GM04504 (cell line): ENCODE measurements at places on chromosomes 6 and 20.

GRCh38 chr6:159981403-159982245, 12.7 kb downstream of the IGF2R start:
- no peak for DNase-seq

GRCh38 chr20:46178891-46179290, 60.8 kb downstream of the CD40 start:
- DNase-seq = no peak

DNA sequence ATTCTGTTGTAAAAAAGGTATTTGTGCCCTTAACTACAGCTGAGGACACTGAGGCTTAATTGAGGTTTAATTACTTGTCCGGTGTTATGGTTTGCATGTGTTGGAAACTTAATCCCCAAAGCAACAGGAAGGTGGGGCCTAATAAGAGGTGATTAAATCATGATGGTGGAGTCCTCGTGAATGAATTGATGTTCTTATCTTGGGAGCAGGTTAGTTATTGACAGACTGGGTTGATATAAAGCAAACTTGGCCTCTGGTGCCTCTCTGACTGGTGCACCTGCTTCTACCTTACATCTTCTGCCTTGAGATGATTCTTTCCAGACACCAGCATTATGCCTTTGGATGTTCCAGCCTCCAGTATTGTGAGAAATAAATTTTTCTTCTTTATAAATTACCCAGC, 306.5 kb upstream of the HS3ST5 start:
- DNase-seq = no peak

DNA sequence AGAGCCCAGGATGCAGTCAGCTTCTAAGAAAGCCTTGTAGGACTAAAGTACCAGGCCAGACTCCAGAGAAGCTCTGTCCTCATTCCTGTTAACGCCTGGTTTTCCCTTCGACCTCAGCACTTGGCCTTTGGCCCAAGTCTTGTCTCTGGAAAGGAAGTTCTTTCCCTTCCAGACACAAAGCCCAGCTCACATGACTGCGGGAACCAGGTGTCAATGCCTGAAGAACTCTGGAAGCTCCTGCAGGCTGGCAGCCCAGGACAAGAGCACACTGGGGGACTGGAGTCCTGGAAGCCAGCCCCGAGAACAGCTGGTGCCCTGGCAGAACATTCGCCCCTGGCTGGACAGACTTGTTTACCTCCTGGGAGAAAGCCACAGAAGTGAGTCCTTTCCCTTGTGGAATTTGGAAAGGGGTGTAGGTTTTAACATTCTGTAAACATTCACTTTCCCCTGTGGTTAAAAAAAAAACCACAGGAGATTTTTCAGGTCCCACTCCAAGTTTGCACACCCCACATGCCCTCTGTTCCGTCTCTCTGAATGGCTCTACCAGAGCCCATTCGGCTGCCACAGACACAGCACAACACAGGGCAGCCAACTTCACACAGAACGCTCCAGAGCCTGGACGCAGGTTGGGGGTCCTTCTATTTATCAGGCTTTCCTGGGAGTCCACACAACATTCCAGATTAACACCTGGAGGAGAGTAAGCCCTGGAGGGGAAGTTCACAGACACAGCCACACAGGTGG, 18.1 kb downstream of the ACSS1 start:
- peak; percentile 54 for DNase-seq

DNA sequence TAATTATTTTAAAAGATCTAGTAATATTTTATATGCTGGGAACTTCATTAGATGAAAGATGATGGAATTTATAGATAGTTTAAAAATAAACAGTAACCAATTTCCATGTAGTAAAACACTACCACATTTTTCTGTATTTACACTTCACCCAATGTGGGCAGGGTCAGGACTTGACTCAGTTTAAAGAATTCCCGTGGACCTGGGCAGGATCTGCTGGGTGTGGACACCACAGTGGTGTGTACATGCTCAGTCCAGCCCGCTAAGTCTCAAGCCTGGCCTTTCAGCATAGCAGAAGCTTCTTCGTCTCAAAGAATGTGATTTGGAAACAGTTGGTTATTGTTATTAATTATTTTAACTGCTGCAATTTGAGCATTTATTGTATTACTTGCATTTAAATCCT, 364.2 kb downstream of the SYNE1 start:
- DNase-seq = no peak

- DNase-seq = no peak
Observed at GRCh38 chr6:124148236-124148957, 344.7 kb downstream of the NKAIN2 start.

- DNase-seq = no peak
Observed at GRCh38 chr20:20457392-20458126, 89.7 kb downstream of the INSM1 start.

GRCh38 chr6:140225701-140226436, 851.4 kb upstream of the CITED2 start:
- peak; percentile 22 for DNase-seq

DNA sequence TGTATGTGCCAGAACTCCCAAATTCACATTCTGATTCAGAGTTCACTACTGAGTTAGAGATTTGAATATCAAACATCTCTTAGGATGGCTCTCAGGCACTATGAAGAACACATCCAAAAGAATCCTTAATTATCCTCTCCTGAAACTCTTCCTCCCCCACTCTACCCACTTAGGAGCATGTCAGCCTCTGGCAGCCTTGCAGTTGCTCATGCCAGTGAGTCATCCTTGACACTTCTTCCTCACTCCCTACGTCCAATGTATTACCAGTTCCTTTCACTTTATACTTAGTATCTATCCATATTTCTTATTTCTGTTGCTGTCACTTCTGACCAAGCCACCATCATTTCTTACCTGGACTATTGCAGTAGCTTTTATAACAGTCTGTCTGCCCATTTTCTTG, 192.0 kb upstream of the IMPG1 start:
- DNase-seq = no peak

GRCh38 chr20:40777653-40778052, 88.6 kb upstream of the MAFB start:
- no peak for DNase-seq

DNA sequence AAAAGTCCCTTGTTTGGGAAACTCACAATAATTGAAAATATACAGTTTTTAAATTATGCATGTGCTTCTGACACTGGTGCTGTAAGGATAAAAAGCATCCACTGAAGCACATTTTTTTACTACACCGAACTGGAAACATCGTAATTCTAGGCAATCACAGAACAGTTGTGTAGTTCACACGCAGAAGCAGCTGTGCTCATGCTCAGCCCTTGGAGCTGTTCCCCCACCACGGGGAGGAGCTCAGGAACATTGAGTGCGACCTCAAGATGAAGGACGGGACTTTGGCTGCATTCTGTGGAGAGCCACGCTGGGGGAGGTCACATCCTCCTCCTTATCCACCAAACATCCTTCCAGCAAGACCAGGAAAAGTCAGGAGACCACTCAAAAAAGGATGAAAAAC, 466.3 kb upstream of the CDH4 start:
- DNase-seq = no peak

DNA sequence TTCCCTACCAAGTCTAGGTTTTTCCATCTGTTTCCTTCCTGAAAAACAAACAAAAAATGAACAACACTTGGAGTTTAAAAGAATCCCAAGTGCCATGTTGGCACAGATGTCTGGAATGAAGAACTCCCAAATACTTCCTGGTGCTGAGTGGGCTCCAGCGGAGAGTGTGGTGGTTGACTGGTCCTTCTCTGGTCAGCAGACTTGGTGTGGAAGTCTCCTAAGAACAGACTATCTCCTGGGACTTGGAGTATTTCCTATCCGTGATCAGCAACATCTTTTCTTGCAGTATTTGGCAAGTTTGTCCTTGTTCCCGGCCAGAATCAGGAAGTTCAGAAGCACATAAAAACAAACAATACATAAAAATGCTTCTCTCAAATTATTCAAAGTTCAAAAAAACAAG, 154.1 kb downstream of the MTFR2 start:
- DNase-seq = no peak

DNA sequence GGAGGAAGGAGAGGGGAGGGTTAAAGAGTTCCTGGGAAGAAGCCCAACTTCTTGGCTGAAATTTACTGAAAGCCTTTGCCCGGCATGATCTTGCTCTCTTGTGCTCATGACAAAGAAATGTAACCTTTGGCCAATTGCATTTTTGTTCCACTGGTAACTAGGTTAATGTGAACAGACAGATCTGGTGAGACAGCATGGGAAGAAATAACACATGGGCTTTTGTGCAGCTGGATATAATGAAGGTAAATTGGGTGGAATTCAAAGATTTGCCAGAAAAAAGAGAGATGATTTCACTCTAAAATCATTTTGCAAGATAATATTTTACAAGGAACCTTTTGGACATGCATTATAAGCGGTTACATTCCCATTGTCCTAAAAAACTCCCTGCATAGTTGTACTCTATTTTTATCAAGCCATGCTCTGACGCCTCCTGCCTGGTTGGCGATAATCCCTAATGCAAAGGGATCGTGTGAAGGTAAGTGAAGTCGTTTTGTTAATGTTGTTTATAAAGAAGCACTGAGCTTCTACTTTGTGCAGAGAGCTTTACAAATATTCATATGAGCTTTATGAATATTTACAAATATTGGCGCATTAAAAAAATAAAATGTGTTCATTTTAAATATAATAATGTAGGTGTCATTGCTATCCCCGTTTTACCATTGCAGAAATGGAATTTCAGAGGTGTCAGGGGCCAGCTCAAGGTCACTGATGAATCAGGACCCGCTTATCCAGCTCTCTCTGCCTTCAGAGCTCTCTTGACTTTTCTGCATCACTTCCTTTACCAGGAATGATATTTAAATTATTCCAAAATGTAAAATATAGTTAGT, 161.3 kb upstream of the AGPAT4 start:
- DNase-seq = peak; percentile 94

DNA sequence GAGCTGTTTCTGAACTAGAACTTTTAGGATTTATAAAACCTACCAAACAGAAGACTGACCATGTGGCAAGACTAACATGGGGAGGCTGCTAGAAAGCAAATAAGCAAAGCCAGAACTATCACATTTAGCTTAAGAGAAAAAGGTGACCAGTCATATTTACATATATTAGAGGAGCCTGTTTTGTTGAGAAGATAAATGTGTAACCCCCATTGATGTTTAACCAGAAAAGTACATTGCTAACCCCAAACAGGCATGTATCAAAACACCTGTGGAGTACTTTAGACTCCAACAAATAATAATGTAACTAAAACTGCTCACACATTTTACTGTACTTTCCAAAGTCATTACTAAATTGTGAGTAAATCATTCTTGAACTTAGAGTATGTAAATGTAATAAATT, 35.0 kb downstream of the AKIRIN2 start:
- DNase-seq = no peak

GRCh38 chr6:167244991-167245390, 46.1 kb upstream of the UNC93A start:
- no peak for DNase-seq

DNA sequence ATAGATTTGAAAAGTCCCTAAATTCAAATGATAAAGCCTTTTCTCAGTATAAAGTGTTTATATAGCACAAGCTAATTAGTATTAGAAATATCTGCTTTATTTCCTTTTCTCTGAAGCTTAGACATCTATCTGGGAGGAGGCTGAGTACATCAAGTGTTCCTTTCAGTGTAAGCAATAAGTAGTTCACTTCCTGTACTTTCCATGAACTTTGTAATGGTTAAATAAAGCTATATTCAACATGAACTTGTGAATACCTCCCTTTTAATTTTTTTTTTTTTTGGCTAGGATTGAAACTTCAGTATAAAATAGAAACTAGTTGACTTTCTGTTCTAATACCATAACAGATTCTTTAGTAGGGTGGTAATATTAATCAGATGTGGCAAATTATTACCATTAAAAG, 190.9 kb downstream of the CENPW start:
- no peak for DNase-seq

DNA sequence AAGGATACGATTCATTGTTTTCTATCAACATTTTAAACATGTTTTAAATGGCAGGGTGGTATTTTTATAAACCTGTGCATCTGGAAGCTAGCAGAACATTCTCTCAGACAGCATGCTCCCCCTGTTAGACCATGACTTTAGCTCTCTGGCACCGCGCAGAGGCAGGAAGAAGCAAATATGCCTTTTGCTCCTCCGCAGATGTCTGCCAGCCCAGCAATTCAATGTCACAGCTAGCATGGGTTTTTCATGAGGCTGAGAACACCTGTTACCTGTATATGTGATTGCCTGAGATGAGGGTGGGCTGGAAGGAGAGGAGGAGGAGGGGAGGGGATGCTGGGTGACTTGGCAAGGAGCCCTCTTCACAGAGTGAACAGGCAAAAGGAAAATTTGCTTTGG, 6.7 kb downstream of the MTCH1 start:
- peak; percentile 28 for DNase-seq

DNA sequence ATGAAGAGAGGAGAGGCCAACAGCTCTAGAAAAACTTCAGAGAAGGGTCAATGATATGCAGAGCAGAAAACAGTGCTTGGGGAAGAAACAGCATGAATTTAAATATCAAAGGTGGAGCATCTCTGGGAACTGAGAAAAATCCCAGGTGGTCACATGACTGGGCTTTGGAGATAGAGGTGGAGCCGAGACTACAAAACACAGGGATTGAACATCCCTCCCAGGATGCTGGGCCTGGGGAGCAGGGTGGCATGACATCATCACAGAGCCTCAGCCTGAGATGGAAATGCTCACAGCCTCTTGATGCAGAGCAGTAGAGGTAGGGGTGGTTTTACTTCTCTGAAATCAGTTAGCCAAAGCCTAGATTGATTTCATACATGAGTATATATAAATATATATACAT, 529.5 kb downstream of the PRKN start:
- DNase-seq = no peak

GRCh38 chr6:56357616-56358373, 110.4 kb upstream of the COL21A1 start:
- DNase-seq = no peak

DNA sequence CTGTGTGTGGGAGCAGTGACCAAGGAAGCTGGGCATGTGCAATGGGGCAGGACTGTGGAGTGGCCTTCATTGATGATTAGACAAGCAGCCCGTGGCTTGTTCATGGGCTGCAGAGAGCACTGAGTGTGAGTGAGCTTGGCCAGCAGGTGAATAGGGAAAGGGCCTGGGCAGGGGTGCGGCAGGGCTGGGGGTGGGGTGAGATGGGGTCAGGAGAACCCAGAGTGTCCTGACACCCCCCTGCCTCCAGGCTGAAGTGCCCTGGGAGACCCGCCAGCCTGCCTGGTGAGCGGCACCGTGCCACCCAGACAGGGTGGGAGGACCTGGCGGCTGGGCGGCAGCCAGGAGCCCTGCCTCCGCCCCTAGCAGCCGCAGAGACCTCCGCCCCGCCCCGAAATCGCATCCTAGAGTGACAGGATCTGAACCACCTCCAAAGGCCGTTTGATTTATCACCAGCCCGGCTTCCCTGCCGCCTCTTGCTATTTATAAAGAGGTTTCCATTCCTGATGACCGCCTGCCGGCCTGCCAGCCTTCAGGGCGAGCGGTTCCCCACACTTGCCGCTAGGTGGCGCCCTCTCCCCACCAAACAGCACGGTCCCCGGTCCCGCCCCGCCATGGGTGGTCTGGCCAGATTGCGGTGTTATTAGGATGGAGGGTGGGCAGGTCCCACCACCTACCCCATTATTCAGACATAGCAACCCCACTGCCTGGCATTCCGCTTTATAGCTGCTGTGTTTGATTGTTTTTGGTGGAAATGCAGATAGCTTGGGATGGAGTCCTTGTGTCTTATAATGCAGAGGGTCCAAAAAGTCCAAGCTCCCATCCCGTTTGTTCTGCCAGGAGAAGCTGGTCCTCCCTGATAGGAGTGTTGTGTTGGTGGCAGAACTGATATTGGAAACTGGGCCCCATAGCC, 3.5 kb downstream of the MYLK2 start:
- peak; percentile 27 for DNase-seq

- peak; percentile 29 for DNase-seq
Observed at GRCh38 chr20:62010551-62011402, 54.9 kb downstream of the TAF4 start.

GRCh38 chr20:4091490-4092479, 76.4 kb upstream of the RNF24 start:
- no peak for DNase-seq
